ENCODE measurements at places on chromosomes 12 and 14.

DNA sequence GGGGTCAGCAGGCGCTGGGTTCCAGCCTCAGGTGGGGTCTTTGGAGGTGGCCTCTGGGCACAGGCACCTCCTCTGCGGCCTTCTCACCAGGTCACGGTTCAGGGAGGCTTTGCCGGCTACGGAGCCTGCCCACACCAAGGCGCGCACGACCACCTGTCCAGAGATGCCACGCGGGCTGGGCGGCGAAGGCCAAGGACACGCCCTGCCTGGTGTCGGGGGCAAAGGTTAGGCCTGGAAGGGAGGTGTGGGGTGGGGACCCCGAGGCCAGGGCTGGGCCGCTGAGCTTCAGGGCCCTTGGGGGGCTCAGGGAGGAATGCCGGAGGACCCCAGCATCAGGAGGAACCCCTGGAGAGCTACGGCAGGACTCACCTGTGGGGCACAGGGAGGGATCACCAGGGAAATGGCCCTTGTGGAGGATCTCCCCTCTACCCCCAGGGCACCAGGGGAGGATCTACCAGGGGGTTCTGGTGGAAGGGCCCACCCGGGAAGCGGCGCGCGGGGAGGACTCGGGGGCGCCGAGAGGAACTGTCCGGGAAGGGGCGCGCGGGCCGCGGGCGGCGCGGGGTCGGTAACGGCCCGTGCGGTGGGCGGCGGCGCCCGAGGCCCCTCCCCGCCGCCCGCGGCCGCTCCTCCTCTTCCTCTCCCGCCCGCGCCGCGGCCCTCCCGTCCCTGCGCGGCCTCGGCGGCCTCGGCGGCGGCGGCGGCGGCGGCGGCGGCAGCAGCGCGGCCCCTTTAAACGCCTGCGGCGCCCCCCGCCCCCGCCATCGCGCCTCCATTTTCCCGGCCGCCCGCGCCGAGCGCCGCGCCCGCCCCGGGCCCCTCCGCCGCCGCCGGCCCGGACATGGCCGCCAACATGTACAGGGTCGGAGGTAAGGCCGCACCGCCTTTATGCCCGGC, at the start of gene MTA1:
MTA1 (plus strand) TSS at position 633 of the 897 bp plus-strand sequence; CDS start at position 842, 209 bp downstream.
- peak; percentile 64 for DNase-seq

- no peak for DNase-seq
These were observed 11.6 kb downstream of the RNASE10 start for GRCh38 chr14:20516921-20517320.

- DNase-seq, result no peak
These were observed at the start of gene LBHD2 for GRCh38 chr14:103084021-103084919. Gene LBHD2, plus strand, starts transcription at chr14:103084210. Its CDS starts 1,803 bp downstream, at chr14:103086013.

DNA sequence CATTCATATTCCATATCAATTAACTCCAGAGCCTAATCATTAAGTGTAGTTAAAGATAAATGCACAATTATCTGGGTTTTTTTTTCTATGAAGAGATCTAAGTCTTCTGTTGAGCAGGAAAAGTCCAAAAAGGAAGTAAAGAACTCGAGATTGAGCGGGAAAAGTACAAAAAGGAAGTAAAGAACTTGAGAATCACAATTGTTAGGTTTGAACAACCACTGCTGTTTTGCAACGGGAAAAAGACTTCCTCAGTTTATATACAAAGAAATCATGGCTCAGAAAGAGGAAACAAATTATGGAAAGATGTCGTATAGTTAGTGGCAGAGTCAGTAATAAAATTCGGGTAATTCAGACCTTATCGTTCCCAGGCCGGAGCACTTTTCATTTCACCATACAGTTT, 63.3 kb downstream of the PPP1R12A start:
- DNase-seq, result no peak

- DNase-seq, result no peak
These were observed 62.0 kb upstream of the DDHD1 start for GRCh38 chr14:53215101-53215500.

GRCh38 chr14:75522224-75522982, at the start of gene BATF:
Gene BATF, plus strand, starts transcription at chr14:75522469. Its CDS starts 214 bp downstream, at chr14:75522683.
- DNase-seq, result peak; percentile 80

DNA sequence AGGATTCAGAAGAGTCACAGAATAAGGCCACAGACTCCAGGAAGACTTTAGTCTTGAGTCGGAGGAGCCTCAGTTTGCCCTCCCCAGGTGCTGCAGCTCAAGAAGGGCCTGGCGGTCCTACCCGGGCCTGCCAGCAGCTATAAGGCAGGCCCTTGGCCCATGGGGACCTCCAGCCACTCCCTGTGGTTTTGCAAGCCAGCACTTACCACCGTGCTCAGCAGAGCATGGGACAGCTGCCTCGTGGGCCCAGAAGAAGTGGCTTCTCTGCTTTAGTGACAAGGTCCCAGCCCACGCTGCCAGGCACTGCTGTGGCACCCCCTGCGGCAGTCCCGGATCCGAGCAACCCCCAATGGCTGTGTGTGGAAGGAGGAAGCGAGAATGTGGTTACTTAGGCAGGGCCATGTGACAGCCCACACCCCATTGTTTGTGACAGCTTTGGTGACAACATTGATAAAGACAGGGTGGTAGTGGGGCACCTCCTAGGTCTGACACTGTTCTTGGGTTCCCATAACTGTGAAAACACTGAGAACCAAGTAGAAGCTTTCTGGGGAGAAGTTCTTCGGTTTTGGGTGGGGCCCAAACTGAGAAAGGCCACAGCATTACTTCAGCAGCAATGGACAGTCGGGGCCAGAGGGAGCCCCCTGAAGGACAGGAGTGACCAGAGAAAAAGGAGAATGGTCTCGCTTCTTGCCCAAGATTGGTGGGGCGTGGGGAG, at the start of gene SELPLG:
SELPLG (minus strand) TSS at position 361 of the 715 bp plus-strand sequence. CDS start 9,587 bp downstream, outside the sequence.
- peak; percentile 89 for DNase-seq

- DNase-seq, result no peak
These were observed 115.7 kb downstream of the NUAK1 start for GRCh38 chr12:106023039-106023438.

DNA sequence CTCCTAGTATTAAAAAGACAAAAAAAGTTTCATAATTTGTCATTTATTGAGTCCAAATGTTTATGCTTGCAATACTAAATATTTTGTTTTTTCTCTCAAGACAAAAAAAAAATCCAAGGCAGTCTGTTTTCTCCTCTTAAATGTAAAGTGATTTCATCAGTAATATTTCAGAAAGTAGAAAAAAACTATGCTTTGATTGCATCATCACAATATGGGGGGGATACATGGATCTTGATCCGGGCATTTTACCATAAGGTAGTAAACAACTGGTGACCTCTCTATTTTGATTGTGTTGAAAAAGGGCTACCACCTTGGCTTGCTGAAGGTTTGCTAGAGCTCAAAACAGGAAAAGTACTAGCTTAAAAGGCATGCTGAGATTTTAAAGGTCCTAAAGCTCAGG, 43.6 kb downstream of the ERGIC2 start:
- no peak for DNase-seq

DNA sequence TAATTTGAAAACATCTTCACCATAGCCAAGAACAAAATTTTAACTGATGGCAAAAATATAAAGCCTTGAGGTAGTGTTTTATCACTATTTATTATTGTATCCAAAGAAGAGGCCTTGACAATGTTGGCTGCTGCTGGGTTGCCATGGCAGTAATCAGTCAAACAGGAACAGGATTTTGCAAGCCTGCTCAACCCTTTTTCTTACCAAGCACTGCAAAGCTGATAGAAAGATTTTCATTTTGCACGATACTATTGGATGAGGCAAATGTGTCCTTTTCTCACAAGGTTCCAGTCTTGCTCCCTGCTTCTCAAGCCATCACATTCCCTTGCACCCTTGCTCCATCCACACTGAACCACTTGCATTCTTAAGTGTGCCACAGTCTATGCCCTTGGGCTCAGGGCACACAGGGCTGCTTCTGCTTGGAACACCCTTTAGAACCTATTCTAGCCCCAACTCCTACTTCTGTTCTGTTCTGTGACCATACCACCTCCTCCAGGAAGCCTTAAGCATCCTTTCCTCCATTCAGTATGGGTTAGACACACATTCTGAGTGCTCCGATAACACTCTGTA, 76.5 kb upstream of the AMIGO2 start:
- no peak for DNase-seq

- no peak for DNase-seq
These were observed 51.2 kb downstream of the TEAD4 start for GRCh38 chr12:3010214-3010930.

DNA sequence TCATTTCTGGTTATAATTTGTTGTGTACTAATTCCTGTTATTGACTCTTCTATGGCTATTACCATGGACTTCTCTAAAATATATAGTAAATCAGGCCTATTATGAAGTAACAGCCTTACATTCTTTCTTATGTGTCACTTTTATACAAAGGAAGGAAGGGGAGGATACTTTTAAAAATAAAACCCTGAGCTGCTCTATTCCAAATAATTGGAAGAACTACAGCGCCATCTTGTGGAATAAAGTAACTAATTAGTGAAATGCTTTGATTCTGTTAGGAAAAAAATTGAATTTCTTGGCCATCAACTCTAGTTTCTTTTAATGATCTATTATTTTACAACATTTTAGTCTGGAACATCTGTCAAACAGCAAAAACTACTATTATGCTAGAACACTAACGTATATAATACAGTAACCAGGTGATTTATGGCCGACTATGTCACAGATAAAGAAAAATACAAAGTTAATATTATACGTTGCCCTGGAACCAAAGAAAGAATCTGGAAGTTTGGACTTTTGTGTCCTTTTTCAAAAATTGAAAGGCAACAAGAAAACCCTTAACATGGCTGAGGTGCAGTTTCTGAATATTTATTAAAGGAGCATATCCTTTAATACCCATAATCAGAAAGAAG, 55.0 kb upstream of the NELL2 start:
- DNase-seq, result no peak

DNA sequence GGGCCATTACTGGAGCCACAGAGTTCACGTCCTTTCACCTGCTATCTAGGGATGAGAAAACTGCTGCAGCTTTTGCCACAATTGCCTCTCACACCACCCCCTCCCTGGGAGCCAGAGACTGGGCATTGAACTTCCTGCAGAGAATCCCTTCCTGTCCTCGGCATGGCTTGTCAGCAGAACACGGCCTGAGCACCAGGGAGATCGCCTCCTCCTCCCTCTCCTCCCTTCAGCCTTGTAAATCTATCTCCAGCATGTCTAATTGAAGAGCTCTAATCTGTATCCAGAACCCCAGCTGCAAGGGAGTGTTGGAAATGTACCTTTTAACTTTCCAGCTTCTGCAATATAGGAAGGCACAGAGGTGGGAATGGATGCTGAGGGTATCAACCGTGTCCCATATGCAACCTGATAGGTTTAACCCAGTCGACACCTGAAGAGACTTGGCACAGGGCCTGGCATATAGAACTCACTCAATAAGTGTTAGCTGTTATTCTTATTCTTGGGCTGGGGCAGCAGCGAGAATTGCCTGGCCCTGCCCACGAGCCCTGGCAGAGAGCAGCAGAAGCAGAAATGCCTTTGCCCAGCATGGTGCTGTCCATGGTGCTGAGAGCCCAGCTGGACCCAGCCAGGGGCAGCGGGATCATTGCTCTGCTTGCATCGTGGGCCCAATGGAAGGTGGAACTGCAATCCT, 26.8 kb downstream of the TMEM63C start:
- peak; percentile 75 for DNase-seq

- no peak for DNase-seq
These were observed 389.3 kb downstream of the BMP4 start for GRCh38 chr14:53567236-53567780.

- DNase-seq, result no peak
These were observed 51.1 kb downstream of the RAB35 start for GRCh38 chr12:120065472-120065871.

DNA sequence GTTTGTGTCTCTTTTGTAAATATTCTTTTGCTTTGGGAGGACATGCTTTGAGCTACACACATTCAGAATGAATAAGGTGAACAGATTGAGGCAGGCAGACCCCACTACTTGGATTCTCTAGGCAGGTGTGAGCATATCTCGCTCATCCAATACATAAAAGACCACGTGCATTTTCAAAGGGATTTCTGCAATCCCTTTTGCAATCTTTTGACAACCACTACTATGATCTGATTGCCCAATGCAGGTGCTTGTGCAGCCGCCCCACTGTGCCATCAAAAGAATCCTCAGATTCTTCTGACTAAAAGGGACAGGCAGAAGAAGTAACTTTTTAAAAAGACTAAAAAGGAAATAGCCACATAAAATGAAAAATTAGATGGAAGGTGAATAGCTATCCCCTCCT, 341.4 kb downstream of the BMP4 start:
- no peak for DNase-seq

DNA sequence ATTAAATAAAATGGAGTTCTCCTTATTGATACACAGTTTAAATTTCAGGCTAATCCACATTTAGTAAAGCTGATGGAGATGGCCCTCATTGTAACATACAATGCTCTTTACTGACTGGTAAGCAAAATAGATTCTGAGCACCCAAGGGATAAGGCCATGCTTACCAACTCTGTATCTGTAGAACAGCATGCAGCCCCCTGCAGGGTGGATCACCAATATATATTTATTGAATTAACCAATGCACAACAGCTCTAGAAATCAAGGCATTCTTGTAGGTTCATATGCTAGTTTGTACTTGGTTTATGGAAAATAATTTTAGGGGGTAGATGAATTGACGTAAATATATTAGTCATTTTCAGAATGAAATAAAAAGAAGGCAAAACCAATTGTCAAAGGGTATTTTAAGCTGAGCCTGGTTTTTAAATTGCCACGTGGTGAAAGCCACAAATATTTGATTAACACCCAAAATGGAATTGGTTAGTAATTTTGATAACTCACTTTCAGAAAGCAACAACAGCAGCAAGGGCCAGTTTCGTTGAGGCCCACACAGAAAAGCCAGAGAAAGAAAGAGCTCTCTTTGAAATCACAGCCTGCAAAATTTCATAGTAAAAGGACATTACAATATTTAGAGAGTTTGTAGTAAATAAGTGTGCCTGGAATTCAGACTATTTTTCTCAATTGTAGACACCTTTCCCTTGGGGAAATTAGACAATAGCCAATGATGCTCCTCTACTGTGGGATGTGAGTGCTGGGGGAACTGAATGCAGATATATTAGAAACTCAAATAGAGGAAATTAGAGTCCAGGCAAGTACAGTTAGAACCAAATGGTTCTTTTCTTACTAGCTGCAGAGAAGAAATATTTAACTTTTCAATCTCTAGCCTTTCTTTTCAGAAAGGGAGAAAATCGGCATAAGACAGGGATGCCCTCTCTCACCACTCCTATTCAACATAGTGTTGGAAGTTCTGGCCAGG, 216.2 kb upstream of the ABCD2 start:
- DNase-seq, result no peak

DNA sequence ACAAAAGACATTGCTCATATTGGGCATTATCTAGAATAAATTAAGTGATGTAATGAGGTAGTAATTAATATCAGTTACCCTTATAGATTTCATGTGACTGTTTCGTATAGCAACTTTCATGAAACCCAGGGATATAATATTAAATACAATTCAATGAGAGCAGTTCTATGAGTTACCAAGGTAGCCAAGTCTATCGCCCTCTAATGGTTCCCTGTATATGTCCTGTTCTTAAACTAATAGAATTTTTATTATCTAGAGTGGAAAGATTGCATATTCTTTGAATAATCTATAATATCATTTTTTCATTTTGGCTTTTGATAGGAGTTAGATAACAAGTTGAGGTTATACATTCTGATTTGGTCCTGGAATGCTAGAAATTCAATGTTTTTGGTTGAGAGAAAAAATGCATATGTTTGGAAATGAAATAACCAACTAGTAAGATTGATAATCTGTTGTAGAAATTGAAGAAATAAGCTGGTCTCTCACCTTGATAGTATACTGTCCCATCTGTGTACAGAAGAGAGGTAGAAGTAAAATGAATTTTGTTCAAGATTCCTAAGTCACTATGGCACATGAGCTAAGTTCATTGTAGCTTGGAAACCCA, 59.7 kb downstream of the SCFD1 start:
- no peak for DNase-seq

GRCh38 chr12:4987076-4988046, 56.3 kb upstream of the KCNA5 start:
- no peak for DNase-seq

- DNase-seq, result no peak
These were observed 601.5 kb downstream of the KCNH5 start for GRCh38 chr14:62443796-62444195.
